Common myeloid progenitor, CD34-positive (primary cell): ENCODE measurements at places on chromosomes 5 and 9.

DNA sequence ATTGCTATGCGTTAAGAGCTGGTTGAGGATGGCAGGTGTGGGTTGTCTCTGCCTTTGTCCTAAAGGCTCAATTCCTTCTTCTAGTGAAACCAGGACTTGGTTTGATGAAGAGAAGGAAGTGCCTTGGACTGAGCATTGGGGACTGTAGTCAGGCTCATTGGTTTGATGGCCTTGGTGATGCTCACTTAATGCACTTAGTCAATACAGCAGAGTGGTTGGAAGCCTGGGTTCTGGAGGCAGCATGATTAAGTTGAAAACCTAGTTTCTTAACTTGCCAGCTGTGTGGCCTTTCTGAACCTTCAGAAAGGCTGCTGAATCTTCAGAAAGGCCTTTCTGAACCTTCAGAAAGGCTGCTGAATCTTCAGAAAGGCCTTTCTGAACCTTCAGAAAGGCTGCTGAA is 52.4 kb downstream of the PTTG1 start:
- no peaks in the 10 kb centered on the region for H3K27me3 ChIP-seq
- no peak overlapping the region for H3K4me3 ChIP-seq
- peaks cover 74% of the 10 kb centered on the region for H3K4me1 ChIP-seq
- DNase-seq = no peak

DNA sequence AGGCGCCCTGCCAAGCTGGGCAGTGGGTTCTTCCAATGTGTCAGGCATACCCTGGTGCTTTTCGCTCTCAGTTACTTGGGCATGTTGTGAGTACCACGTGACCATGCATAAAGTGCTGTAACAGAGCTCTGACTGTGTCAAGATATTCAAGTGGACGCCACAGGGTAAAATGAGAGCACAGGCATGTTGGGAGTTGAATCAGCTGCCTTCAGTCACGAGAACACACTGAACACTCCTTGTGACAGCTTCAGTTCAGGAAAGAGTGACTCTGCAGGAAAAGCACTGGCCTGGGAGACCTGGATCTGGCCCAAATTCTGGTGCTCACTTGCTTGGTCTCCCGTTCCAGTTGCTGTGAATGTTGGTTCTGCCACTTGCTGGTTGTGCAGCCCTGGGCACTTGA is 5.1 kb downstream of the MLANA start:
- H3K4me3 ChIP-seq = no peak overlapping the region
- no peak overlapping the region for H3K27ac ChIP-seq
- H3K27me3 ChIP-seq = no peaks in the 10 kb centered on the region
- no peak for DNase-seq
- H3K36me3 ChIP-seq = no peaks in the 10 kb centered on the region

DNA sequence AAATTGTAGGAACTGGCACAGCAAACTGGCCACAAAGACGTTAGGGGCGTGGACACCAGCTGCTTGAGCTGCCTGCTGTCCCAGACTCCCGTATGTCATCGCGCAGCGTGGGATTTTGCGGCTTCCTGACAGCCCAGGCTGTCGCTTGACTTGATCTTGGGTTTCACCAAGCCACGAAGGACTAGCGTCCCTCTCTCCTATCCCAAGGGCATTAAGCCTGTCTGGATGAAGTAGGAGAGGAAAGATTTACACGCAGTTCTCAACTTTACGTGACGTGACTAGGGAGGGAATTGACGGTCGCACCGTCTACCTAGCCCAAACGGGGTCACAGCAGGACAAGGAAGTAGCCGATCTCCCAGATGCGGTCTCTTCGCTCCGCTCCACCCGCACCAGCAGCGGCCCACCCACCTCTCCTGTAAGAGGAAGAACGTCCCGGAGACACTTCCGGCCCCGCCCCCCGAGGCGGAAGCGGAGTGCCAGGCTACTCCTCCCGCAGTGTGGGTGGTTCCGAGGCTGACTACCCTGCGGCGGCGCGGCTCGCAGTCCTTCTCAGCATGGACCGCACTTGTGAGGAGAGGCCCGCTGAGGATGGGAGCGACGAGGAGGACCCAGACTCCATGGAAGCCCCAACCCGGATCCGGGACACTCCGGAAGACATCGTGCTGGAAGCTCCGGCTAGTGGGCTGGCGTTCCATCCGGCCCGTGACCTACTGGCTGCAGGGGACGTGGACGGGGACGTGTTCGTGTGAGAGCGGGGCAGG is at the start of gene WDR55:
WDR55 (plus strand) TSS at position 546 of the 761 bp plus-strand sequence; CDS start at position 555, 9 bp downstream.
- H3K4me1 ChIP-seq = no peaks in the 10 kb centered on the region
- peaks cover 39% of the 10 kb centered on the region for H3K36me3 ChIP-seq

- no peak for DNase-seq
- H3K27me3 ChIP-seq = peaks cover 65% of the 10 kb centered on the region
- no peaks in the 10 kb centered on the region for H3K36me3 ChIP-seq
- peaks cover 56% of the 10 kb centered on the region for H3K4me1 ChIP-seq
- H3K27ac ChIP-seq = no peak overlapping the region
- no peak overlapping the region for H3K4me3 ChIP-seq
Observed at GRCh38 chr9:37031902-37032301, 2.2 kb downstream of the PAX5 start.

DNA sequence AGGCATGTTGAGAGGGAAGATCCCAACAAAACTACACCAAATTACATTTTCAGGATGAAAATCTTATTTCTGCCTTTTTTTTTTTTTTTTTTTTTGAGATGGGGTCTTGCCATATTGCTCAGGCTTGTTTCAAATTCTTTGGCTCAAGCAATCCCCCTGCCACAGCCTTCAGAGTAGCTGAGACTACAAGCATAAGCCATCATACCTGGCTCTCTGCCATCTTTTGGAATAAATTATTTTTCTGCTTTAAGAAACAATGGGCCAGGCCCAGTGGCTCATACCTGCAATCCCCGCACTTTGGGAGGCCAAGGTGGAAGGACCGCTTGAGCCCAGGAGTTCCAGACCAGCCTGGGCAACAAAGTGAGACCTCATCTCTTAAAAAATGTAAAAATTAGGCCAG is 14.3 kb downstream of the AFF4 start:
- H3K27me3 ChIP-seq = no peaks in the 10 kb centered on the region
- H3K4me1 ChIP-seq = no peaks in the 10 kb centered on the region
- no peak overlapping the region for H3K4me3 ChIP-seq
- peaks cover 4% of the 10 kb centered on the region for H3K36me3 ChIP-seq

- no peak overlapping the region for H3K4me3 ChIP-seq
- H3K27me3 ChIP-seq = peaks cover 2% of the 10 kb centered on the region
- no peak overlapping the region for H3K27ac ChIP-seq
- peaks cover 13% of the 10 kb centered on the region for H3K4me1 ChIP-seq
- H3K36me3 ChIP-seq = no peaks in the 10 kb centered on the region
Observed at GRCh38 chr9:96062854-96063253, 187.4 kb downstream of the ERCC6L2 start.

DNA sequence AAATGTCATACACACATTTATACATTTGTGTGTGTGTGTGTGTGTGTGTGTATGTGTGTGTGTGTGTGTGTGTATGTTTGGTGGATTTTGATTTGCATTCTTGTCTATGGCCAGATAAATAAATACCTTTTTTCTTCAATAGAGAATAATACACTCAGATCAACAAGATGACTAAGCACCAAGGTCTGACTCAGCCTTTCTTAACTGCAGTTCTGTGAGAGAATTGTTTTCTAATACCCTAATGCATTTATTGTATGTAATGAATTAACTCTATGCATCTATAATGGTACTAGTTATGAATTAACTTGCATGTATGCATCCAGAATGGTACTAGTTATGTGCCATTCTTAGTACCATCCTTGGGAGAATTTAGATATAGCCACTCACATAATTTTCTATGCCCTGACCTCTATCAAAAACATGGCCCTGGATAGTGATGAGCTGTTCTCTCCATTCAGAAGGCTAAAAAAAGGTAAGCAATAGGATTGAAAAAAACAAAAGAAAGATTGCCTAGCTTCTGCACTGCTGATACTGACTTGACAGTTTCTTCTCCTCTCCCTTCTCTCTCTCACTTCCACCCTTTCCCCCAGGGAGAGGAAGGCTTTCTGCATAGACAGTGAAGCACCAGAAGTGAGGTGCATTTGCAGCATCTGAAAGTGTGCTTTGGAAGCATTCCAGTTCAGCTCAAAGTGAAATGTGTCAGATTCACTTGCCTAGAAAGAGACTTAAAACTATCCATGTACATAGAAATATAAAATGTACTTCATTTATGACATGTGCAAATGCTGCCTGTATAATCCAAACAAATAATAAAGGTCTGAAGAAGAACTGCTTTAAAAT is 55.1 kb upstream of the CCDC112 start:
- no peaks in the 10 kb centered on the region for H3K36me3 ChIP-seq
- H3K27me3 ChIP-seq = no peaks in the 10 kb centered on the region
- H3K4me1 ChIP-seq = no peaks in the 10 kb centered on the region
- DNase-seq = peak; percentile 64
- H3K4me3 ChIP-seq = no peak overlapping the region

- no peak for DNase-seq
- H3K27ac ChIP-seq = no peak overlapping the region
- H3K4me1 ChIP-seq = no peaks in the 10 kb centered on the region
- no peaks in the 10 kb centered on the region for H3K27me3 ChIP-seq
- H3K4me3 ChIP-seq = no peak overlapping the region
Observed at GRCh38 chr5:19002111-19002510, 985.9 kb downstream of the CDH18 start.

GRCh38 chr5:62206150-62206829 is 99.7 kb upstream of the KIF2A start:
- no peaks in the 10 kb centered on the region for H3K27me3 ChIP-seq
- H3K4me1 ChIP-seq = peaks cover 14% of the 10 kb centered on the region
- no peak for DNase-seq
- H3K27ac ChIP-seq = no peak overlapping the region
- H3K4me3 ChIP-seq = no peak overlapping the region
- no peaks in the 10 kb centered on the region for H3K36me3 ChIP-seq

- H3K4me1 ChIP-seq = no peaks in the 10 kb centered on the region
- H3K4me3 ChIP-seq = no peak overlapping the region
- H3K36me3 ChIP-seq = no peaks in the 10 kb centered on the region
- no peaks in the 10 kb centered on the region for H3K27me3 ChIP-seq
Observed at GRCh38 chr9:84173961-84174360, 166.6 kb downstream of the SLC28A3 start.

GRCh38 chr5:80031109-80031508 is 4.0 kb upstream of the THBS4 start:
- H3K27me3 ChIP-seq = peaks cover 15% of the 10 kb centered on the region
- no peak overlapping the region for H3K27ac ChIP-seq
- H3K36me3 ChIP-seq = no peaks in the 10 kb centered on the region
- DNase-seq = peak; percentile 24
- no peak overlapping the region for H3K4me3 ChIP-seq

DNA sequence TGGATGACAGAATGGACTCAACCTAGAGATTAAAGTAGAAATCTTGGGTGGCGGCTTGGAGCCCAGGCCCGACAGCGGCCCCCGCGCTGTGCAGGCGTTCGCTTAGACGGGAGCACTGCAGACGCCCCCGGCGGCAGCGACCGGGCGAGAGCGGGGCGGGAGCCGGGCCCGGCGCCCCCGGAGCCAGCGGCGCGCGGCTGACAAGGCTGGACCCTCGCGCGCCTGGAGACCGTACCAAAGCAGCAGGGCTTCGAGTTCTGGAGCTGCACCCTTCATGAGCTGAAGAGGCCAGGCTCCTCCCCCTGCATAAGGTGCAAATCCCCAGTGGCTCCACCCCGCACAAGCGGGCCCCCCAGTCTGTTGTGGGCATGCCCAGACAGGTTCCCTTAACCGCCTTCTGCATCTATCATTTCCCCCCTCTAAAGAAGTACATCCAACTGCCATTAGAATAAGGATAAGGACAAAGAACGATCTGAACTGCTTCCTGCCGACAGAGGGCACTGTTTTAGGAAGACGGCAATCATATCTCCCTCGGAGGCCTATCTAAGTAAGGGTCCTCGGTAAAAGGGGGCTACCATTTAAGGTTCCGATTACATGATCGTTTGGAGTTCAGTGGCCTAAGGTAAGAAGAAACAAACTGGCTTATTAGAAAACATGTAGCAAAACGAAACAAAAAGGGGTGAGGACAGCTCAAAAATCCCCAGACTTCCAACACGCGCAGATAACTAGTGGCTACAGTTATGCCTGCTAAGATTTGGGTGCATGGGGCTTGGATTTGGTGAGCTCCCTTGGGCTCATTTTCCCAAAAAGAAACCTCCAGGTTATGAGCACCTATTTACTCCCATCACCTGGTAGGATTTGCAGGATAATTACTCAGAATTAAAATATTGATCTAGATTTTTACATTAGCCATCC is 66.3 kb downstream of the RGMB start:
- peak overlapping the region; percentile 12 for H3K4me3 ChIP-seq
- DNase-seq = peak; percentile 18
- no peaks in the 10 kb centered on the region for H3K27me3 ChIP-seq
- no peak overlapping the region for H3K27ac ChIP-seq
- no peaks in the 10 kb centered on the region for H3K4me1 ChIP-seq
- H3K36me3 ChIP-seq = no peaks in the 10 kb centered on the region

DNA sequence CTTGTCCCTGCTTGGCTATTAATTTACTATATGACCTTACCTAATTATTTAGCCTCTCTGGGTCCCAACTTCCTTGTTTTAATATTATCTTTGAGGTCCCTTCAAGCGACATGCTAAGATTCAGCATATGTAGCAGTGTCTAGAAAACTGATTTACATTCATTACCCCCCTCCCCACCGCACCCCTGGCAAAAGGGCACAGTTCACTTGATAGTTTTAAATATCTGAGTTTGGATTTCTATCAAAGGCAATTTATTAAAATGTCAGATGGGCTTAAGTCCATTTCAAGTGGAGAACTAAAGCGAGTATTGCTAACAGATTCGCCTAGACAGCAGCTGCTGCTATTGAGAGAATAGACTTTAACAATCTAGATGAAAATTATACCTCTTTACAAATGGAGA is 3.9 kb downstream of the CEMIP2 start:
- H3K27ac ChIP-seq = no peak overlapping the region
- DNase-seq = no peak
- peaks cover 38% of the 10 kb centered on the region for H3K4me1 ChIP-seq
- no peaks in the 10 kb centered on the region for H3K27me3 ChIP-seq

- DNase-seq = no peak
- no peaks in the 10 kb centered on the region for H3K36me3 ChIP-seq
- H3K27me3 ChIP-seq = no peaks in the 10 kb centered on the region
- no peak overlapping the region for H3K4me3 ChIP-seq
- H3K27ac ChIP-seq = no peak overlapping the region
- no peaks in the 10 kb centered on the region for H3K4me1 ChIP-seq
Observed at GRCh38 chr9:137987244-137988030, 109.9 kb downstream of the CACNA1B start.

GRCh38 chr5:163079618-163080017 is 357.8 kb upstream of the CCNG1 start:
- no peaks in the 10 kb centered on the region for H3K4me1 ChIP-seq
- DNase-seq = peak; percentile 9
- no peak overlapping the region for H3K4me3 ChIP-seq
- no peak overlapping the region for H3K27ac ChIP-seq
- no peaks in the 10 kb centered on the region for H3K36me3 ChIP-seq
